NCI-H1694 (cell line): ENCODE measurements at places on chromosomes 5 and 9.

DNA sequence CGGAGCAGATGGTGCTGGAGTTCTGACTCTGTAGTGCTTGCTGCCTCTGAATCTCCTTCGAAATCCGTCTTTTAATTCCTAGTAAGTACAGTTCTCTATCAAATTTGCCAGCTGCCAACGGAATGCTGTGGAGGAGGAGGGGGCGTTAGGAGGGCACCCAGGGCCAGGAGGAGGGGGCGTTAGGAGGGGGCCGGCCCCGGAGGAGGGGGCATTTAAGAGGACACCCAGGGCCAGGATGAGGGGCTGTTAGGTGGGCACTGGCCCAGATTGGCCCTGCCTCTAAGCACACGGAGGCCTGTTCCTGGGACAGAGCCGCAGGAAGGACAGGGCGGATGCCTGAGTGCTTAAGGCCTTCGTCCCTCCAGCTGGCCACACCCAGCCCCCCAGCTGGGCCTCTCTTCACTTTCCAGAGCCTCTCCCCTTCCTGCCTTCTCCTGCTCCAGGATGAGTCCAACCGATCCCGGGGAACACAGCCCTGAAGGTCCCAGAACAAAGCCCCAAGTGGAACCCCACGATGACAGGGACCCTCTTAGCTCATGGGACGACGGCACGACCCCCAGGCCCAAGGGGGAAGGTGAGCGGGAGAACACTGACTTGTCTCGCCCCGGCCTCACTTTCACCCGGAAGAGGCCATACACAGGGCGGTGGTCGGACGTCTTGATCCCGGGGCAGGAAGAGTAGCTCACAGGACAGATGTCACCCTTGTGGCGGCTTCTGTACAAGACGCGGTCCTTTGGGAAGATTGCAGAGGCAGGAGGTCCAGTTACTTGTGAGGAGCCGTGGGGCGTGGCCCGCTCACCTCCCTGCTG lies 9.8 kb downstream of the INPP5E start:
- no peak for DNase-seq

- DNase-seq, result no peak
These were observed 198.1 kb upstream of the TRPC7 start for GRCh38 chr5:136563489-136563888.

DNA sequence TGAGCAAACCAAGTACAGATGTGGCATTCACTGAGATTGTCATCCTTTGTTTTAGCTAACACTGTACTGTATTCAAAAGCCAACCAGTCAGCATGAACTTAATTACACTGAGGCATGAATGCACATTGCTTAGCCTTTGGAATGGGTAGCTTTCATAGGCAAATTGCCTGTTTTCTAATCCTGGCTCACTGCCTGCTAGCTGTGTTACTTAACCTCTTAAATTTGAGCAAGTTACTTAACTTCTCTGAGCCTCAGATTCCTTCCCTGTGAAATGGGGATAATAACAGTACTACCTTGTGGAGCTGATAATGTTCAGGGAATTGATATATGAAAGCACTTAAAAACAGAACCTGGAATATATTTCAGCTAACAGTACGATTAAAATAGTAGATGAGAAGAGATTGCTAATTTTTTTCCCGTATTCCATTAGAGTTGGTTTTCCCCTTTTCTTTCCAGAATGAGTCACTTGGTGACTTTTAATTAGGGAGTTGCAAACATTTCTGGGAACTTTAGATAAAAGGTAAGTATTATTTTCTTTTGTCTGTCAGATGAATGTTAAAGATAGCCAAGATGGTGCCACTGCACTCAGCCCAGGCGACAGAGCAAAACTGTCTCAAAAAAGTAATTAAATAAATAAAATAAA lies 43.9 kb downstream of the ARRDC3 start:
- DNase-seq, result no peak

DNA sequence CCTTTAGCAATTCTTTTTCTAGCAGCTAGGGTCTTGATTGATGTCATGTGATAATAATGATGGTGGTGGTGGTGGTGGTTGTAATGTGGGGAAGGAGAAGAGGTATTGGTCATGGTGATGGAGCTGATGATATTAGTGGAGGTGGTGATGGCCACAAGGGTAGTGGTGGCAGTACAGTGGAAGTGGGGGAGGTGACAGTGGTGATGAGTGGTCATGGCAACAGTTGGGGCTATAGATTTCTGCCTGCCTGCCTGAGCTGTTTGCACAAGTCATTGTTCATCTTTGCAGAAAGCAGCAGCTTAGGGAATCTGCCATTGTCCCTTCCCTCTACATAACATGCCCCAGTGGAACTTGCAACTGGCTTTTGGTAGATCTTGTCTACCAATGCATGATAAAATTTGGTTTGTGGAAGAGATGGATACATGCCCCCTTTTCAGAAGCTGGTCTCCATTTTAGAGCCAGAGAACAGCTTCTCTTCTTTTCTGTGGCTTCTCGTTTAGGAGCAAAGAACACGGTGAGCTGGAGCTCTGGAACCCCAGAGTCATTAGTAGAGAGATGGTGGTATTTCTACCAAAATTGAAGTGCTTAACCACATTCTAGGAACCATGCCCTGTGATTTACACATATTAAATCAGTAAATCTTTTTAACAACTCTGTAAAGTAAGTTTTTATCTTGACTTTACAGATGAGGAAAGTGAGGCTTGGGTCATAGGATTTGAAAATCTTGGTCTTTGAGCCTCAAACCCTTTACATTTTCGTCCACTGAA lies 100.3 kb downstream of the AOPEP start:
- DNase-seq, result no peak

GRCh38 chr9:38344566-38345324 lies 47.8 kb upstream of the ALDH1B1 start:
- no peak for DNase-seq

GRCh38 chr5:89556215-89556913 lies 673.4 kb upstream of the MEF2C start:
- no peak for DNase-seq

GRCh38 chr5:113331209-113331551 lies 103.6 kb downstream of the TSSK1B start:
- no peak for DNase-seq

GRCh38 chr5:53908757-53909156 lies 348.3 kb downstream of the NDUFS4 start:
- no peak for DNase-seq

DNA sequence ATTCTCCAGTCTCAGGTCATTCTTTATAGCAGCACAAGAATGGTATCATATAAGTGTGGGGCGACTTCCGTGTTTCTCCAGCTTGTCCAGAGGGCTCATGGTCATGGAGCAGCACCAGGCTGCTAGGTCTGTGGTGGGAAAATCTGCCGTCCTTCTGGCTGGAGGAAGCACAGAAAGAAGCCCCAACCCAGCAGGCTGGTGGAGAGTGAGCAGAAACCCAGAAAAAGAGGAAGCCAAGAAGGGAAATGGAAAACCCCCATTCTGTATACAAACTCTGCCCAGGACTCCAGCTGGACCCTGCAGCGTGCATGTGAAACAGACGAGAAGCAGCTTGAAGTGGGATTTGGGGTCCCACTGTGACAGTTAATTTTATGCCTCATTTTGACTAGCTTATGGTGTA lies 34.3 kb upstream of the OLFM1 start:
- DNase-seq, result no peak

- DNase-seq, result no peak
These were observed 18.6 kb upstream of the AGXT2 start for GRCh38 chr5:35066260-35066795.

DNA sequence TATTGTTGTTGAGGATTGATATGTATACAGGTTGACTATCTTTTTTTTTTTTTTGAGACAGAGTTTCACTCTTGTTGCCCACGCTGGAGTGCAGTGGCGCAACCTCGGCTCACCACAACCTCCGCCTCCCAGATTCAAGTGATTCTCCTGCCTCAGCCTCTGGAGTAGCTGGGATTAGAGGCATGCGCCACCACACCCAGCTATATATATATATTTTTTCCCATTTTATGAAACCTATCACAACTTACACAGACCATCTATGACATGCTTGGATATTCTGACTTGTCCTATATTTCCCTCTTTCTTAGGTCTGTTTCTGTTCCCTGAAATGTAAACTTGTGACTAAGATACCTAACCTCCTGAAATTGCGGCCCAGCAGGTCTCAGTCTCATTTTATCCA lies 5.0 kb downstream of the CD14 start:
- no peak for DNase-seq

DNA sequence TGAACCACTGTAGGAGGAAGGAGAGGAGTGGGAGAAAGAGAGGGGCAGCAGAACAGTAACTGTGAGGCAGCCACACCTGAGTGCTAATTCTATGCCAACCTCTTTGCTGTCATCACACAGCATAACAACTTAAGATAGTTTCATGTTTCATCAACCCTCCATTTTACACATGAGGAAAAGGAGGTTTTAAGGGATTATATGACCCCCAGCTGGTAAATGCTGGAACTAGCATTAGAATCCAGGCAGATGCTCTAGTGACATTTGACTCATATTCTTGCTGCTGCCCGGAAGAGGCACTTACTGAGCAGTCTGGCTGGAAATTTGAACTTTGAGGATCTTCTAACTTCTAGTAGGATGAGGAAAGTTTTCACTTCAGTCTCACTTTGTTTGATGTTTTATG lies 24.1 kb upstream of the VLDLR start:
- no peak for DNase-seq

DNA sequence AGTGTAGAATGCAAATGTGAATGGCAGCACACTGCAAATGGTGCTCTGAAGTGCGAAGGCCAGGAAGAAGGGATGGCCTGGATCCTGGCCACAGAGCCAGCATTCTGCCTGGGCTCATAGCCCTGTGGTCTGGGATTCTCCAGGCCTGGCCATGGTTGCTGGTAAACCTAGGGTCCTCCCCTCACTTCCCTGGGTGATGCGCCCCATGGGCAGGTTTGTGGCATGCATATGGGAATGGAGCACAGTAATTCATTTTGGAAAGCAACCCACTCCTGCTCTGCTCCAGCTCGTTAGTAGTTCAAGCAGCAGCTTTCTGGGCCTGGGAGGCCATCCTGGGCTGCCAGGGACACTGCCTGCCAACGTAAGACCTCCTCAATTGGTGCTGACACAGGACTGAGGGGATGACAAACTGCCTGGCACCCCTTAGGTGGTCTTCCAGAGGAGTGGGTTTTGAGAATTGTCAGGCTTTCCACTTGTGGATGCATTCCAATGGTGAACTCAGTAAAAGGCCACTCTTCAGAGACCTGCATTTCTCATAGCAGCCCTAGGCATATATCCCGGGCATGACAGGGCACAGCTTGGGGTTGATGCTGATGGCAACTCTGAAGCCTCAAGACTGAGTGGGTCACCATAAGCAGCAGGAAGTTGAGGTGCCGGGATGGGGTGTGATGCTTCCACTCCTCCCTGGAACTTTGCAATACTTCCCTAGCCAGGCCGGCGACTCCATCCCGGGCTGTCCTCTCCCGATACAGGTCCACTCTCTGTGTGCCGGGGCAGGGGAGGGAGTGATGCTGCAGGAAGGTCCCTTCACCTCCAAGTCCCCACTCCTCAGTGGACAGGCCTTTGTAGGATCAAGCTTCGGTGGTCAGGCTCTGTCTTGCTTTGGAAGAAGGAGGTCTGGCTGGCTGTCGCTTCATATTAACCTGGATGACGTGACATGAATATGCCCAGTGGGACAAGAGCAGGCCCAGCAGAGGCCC lies 1.2 kb upstream of the SLC25A48 start:
- DNase-seq, result no peak

GRCh38 chr5:180977852-180978251 lies 10.8 kb upstream of the BTNL3 start:
- no peak for DNase-seq

DNA sequence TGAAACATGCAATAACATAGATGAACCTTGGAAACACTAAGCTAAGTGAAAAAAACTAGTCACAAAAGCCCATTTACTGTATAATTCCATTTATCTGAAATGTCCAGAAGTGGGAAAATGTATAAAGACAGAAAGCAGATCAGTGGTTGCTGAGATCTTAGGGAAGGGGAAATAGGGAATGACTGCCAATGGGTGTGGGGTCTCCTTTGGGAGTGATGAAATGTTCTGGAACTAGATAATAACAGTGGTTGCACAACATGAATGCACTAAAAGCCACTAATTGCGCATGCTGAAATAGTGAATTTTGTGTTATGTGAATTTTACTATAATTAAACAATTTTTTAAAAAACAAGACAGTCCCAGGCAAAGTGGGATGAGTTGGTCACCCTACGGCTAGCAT lies 472.8 kb downstream of the CCDC171 start:
- no peak for DNase-seq

DNA sequence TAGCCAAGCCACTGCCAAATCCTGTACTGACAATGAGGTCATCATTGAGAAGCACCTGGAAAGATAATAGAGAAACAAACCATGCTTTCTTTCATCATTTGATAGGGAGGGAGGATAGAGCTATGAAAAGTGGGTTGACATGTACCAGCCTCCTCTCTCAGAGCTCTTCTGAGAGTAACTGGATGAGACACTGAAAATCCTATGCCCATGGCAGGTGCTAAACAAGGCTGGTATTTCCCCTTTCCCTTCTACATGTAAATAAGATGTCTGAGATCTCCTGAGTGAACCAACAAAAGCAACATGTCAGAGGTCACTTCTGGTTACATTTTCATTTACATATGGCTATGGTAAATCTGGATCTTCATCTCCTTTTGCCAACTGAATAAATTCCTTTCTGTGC lies 45.3 kb upstream of the TRAF1 start:
- no peak for DNase-seq

GRCh38 chr5:94024101-94024500 lies 282.7 kb upstream of the POU5F2 start:
- no peak for DNase-seq

DNA sequence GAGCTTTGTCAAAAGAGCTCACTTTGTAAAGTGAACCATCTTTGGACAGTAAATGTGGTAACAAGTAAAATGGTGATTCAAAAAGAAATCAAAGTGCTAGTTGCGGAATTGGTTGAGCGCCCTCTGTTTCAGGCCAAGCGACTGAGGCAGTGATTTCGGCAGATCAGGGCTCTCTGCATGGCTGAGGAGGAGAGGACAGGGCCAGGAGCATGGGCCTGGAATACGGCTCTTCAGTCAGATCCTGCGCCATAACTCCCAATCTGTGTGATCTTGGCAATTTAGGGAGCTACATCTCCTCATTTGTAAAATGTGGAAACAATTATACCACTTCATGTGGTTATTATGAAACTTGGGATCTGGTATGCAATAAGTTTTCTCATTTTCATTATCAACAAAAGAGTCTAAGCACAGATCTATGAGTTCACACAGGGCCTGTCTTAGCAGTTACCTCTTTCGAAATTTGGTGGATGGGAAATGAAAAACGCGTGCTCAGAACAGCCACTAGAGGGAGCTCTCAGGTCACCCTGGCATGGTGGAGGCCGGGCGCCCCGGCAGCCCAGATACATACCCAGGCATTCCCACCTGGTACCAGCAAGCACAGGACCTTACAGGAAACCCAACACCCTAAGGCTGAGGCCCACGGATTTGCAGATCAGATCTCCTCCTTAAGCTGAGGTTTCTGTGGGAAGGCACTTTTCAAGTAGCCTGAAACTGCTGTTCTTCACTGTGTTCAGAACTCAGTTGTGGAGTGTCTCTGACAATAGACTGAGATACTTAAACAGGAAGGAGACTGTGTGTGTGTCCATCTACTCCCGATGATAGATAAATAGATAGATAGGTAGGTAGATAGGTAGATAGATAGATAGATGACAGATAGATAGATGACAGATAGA lies 303.7 kb downstream of the RAB3C start:
- DNase-seq, result peak; percentile 34
